ENCODE measurements at places on chromosomes 4 and X. TPM values are rescaled to one million over a fixed set of nuclear protein-coding genes. Genes with fewer than 3 reads are reported as not detected.

The BEX4 gene
- 43.8 TPM for total RNA-seq

The LEF1 gene
- total RNA-seq: not detected

The CCDC120 gene
- total RNA-seq: 1.1 TPM

The UGT2B11 gene
- total RNA-seq: not detected

The SORBS2 gene
- 2,138 TPM for total RNA-seq

The NPNT gene
- total RNA-seq: 14.0 TPM

GRCh38 chr4:153488006-153488891 is 22.1 kb downstream of the TMEM131L start:
- peak; percentile 65 for DNase-seq

GRCh38 chrX:130981836-130982235 is 76.3 kb upstream of the ARHGAP36 start:
- no peak for DNase-seq

DNA sequence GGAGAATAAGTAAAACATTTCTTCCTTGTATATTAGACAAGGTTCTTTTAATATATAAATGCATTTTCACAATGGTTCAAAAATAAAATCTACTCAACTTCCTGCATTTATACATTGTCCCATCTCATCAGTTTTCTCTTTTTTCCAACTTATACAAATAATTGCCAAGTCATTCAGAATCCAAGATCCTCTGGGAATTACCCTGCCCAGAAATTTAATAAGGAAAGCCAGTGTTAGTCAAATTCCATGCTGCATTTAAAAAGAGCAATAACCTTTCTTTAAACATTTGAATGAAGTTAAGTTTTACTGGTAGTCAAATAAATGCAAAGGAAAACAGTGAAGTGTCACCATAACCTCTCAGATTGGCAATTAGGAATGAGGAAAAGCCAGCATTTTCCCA is 357.9 kb downstream of the PPP3CA start:
- DNase-seq: no peak

DNA sequence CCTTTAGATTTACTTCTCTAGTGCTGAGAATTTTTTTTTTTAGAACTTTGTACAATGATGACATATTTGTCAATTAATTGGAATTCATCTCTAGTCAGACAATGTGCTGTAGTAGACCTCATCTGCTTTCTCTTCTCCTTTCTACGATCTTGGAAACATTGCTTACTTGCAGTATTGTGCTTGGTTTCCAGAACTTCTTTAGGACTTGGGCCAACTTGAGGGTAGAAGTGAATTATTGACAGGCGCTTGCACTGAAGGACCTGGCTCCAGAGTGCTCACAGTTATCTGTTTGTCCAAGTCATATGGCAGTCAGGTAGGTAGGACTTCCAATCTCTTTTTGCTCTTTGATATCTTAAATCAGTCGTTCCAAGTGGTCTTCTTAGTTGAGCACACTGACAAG is 39.6 kb downstream of the FNIP2 start:
- DNase-seq: no peak

- peak; percentile 34 for DNase-seq
These were observed 25.4 kb downstream of the C4orf17 start for GRCh38 chr4:99536271-99536670.

- DNase-seq: no peak
These were observed 98.5 kb downstream of the RPA4 start for GRCh38 chrX:96982161-96982560.

GRCh38 chrX:110665223-110666002 is 130.2 kb downstream of the CHRDL1 start:
- no peak for DNase-seq

DNA sequence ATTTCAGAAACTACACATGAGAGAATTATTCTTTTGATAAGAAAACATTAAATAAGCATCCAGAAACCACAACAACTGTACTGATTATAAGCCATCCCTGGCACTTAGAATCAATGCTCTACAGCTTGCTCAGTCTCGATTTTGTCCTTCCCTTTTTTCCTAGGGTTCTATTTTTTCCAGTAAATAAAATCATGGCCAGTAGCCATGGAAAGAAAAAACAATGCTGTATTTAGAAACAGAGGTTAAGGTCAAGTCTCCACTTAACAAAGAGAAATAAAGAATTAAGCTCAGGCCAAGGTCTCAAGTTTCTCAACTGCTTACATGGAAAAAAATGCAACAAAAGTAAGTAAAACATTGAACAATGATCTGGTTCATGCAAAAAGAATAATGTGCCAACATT is 38.7 kb upstream of the GRID2 start:
- no peak for DNase-seq

GRCh38 chr4:81031796-81032551 is 1.5 kb downstream of the BMP3 start:
- DNase-seq: no peak

- no peak for DNase-seq
These were observed 6.9 kb downstream of the ATP7A start for GRCh38 chrX:77917294-77917933.

DNA sequence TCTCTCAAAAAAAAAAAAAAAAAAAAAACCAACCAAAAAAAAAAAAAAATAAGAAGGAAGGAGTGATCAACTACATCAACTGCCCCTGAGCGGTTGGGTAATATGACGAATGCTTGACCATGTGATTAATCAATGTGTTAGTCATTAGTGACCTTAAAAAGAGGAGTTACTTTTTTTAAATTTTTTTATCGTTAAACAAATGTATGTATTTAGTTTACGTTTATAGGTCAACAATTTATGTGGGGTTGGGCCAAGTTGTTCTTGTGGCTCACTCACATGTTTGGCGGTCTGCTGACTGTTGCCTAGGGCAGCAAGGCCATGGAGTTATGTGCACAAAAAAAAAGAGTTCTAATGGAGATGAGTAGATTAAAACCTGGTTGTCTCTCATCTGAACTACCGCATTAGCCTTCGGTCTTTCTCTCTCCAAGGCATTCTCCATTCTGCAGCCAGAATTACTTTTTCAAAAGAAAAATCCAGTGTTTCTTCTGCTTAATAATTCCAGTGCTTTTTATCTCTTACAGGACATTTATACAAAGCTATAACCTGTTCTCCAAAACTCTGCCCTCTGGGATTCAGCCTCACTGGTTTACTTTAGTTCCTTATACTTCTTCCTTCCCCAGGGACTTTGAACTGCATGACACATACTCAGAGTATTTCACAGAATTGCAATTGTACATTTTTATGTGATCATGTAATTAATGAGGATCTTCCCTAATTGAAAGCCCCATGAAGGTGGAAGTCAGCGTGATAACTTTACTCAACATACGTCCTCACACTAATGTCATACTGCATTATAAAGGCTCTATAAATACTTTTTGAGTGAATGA is 505.5 kb downstream of the ANKRD50 start:
- DNase-seq: no peak

DNA sequence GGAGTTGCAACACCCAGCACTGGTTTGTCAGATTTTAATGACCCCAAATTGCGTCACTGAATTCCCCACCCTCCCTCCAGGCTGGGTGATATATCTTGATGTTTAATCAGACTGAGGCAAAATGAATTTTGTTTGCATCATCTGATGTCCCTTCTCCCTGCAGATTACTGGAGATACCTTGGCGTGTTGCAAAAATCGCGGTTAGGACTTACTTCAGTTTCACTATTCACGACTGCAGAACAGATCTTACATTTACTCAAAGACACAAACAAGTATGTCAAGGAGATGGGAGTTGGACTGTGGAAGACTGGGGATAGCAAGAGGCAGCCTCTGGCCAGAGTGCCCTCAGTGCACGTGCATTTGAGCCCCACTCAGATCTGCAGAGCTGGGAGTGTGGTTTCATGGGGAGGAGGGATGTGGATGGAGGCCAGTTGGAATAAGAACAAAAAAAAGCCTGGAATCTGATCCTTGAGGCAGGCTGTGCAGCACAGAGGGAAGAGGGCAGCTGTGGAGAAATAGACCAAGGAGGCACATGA is 92.2 kb upstream of the MTM1 start:
- no peak for DNase-seq

GRCh38 chr4:169047956-169048355 is 37.9 kb upstream of the CBR4 start:
- no peak for DNase-seq

- DNase-seq: peak; percentile 16
These were observed 93.3 kb downstream of the HMX1 start for GRCh38 chr4:8778291-8778690.

DNA sequence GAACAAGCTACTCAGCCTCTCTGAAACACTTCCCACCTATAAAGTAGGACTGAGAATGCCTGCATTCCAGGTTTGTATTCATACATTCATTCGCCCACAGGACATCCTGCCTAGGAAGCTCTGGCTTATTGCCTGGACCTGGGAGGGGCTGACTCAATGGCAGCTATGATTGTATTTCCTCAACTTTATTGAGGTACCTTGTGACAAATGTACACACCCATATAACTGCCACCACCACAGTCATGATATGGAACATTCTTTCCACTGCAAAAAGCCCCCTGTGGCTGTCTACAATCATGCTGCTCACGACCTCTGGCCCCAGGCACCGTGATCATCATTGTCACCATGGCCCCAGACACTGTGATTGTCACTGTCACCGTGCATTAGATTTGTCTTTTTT is 68.3 kb downstream of the ABLIM2 start:
- no peak for DNase-seq

DNA sequence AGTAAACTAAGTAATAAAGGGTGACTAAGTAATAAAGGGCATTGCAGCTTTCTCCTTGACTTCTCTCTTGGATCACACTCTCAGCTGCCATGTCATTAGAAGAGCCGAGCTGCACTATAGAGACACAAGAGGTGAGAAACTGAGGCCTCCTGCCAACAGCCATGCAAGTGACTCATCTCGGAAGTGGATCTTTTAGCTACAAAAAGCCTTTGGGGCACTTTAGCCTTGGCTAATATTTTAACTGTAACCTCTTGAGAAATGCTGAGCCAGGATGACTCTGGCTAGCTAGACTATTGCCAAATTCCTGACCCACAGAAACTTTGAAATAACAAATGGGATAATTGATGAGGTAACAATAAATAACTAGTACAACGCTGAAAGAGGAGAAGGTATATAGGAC is 1.5 kb upstream of the NEIL3 start:
- no peak for DNase-seq

DNA sequence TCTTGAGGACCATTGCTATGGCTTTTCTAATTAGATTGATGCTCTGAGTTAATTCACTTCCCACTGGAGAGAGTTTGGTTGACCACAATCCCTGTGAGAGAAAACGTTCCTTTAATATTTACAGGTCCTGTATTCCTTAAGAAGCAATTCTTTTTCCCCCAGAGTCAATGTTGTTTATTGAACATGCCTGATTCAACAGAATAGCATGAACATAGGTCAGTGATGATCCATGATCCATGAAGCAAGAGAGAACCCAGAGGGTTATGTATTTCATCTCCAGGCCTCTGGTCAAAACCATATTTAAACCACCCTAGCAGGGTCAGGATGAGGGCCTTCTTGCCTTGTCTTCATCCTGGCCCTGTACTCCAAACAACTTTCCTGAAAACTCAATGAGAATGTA is 39.4 kb upstream of the EFHC2 start:
- DNase-seq: no peak

GRCh38 chrX:30900227-30900626 is 11.2 kb upstream of the TAB3 start:
- DNase-seq: no peak

Data from heart left ventricle (tissue), 16 donors.